ENCODE measurements at places on chromosomes 12 and 14.

- no peak for DNase-seq
Measured at GRCh38 chr12:98244136-98244535, 271.3 kb upstream of the TMPO start.

DNA sequence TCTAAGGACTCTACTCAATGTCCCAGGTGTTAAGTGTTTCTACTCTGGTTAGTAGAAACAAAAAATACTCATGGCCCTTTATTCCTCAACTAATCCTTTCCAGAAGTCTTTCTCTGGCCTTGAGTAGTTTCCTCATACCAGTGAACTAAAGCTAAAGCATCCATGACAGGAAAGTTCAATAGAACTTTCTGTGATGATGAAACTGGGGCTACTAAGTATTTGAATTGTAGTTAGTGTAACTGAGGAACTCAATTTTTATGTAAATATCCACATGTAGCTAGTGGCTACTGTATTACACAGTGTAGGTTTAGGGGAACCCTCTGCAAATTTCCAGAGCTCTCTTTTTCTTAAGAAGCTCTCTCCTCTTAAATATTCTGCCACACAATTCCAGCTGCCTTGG lies 63.7 kb downstream of the R3HDM2 start:
- DNase-seq, result no peak

- DNase-seq, result no peak
Measured at GRCh38 chr14:20485900-20486299, 16.7 kb downstream of the PNP start.

- no peak for DNase-seq
Measured at GRCh38 chr12:77841521-77841920, 10.8 kb downstream of the NAV3 start.

DNA sequence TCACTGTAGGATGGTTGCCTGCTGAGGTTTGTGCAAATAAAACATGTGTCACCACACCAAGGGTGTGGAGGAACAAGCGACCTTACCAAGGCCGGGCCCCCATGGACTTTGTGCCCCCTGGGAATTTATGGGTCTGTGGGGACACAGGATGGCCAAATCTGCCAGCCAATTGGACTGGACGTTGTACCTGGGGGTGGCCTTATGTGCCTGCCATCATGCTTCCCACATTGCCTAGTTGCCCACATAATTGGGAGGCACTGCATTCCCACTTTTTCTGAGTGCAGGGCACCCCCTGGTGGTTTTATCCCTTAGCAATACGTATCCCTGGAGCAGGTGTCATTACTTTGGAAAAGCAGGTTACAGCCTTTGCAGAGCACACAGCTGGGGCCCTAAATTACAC lies 92.6 kb upstream of the TMPO start:
- DNase-seq, result no peak

GRCh38 chr12:108465417-108465816 lies 49.7 kb upstream of the FICD start:
- no peak for DNase-seq

DNA sequence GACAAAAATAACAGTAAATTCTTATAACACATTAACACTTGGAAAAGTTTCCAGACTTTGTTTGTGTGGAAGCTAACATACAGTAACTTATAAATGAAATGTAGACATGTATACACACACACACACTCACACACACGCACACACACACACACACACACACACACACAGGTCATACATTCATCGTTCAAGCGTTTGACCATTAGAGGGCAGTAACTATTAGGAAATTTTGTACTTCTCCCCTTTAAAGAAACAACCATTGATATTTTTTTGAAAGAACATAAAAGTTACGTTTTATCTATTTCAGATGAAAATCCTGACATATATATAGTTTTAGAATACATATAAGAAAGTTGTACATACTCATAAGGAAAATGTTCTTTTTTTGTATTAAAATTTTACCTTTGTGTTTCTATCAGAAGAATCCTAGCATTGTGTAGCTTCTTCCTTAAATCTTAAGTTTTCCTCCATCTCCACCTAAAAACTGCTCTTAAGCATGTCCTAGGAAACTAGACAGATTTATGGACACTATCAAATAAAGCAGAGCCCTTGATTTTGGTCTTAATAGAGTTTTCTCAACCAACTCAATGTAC lies 29.0 kb downstream of the PTPRQ start:
- no peak for DNase-seq

DNA sequence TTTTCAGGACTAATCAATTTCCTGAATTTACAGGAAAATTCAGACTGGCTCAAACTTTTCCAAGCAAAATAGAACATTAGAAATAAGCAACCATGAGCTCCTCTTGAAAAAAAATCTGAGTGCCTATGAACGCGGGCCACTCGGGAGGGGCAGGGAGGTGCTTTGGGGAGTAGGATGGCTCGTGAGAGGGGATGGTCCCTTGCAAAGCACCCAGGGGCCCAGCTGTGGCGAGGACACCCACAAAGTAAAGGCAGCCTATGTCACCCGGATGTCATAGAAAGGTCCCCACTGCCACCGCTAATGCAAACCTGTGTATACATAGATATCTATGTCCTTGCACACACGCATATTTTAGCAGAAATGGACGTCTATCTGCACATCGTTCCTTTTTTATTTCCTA lies 309.9 kb downstream of the ADGRD1 start:
- DNase-seq, result no peak

DNA sequence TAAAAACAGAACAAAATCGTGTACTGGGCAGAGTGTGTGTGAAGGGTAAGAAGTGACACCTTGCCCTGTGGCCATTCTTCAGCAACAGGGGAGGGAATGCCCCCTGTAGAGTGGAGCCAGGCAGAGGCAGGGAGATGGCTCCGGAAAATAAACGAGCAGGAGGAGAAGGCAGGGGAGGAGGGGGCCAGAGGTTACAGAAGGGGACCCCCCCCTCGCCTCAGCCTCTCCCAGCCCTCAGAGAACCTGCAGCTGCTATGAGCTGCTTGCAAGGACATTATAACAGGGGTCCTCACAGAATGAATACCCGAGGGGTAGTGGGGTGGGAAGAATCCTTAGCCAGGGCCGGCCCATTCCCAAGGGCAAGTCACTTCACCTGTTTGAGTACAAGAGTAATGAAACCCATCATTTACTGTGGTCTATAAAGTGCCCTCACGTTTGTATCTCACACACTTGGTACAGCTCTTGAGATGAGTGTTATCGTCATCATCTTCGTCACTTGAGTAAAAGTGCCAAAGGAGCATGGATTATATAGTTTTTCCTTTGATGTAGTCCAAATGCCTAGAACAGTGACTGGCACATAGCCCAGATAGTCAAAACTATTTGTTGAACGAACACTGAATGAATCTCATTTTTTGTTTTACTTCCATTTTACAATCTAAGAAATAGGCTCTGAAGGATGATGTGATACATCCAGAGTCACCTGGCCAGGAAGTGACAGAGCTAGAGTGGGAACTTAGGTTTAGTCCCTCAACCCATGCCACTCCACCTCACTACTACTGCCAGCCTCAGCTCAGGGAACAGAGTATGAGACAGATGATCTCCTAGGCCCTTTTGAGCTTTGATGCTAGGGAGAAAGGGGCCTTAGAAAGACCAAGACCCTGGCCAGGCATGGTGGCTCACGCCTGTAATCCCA lies 14.5 kb downstream of the SCNN1A start:
- no peak for DNase-seq

DNA sequence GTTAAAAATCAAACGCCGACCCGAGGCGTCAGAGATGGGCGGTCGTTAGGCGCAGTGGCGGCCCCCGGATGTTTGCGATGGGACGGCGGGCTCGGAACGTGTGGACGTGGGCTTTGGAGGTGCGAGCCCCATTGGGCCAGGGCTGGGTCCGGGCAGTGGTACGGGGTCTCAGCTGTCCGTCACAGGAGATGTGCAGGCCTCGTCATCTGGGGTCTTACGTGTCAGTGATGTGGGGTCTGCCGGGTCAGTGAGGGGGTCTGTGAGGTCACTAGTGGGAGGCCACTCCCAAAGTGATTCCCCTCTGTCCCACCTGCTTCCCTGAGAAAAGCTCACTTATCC lies 21.6 kb upstream of the CHFR start:
- DNase-seq, result no peak

DNA sequence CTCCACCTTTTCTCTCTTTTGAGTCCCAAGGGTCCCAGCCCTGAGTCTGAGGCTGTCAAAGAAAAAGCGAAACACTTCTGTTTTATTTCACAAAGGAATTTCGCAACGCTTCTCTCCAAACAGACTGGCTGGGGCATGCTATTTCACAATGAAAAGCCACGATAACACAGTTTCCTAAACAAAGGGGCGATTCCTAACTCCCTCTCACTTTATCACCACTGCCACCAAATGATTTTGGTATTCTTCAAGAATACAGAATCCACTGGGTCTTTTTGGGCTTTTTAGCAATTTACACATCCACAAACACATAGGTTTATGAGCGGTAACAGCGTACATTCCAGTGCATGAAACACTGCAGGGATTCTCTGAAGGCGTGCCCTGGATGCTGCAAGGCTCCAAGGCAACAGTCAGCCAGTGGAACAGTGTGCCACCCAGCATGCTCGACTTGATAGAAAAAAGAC lies 161.2 kb downstream of the DAD1 start:
- peak; percentile 43 for DNase-seq

- peak; percentile 60 for DNase-seq
Measured at GRCh38 chr14:23365036-23365731, at the start of gene EFS. Gene EFS (minus strand): TSS chr14:23365172. CDS start chr14:23365025, 147 bp downstream.

DNA sequence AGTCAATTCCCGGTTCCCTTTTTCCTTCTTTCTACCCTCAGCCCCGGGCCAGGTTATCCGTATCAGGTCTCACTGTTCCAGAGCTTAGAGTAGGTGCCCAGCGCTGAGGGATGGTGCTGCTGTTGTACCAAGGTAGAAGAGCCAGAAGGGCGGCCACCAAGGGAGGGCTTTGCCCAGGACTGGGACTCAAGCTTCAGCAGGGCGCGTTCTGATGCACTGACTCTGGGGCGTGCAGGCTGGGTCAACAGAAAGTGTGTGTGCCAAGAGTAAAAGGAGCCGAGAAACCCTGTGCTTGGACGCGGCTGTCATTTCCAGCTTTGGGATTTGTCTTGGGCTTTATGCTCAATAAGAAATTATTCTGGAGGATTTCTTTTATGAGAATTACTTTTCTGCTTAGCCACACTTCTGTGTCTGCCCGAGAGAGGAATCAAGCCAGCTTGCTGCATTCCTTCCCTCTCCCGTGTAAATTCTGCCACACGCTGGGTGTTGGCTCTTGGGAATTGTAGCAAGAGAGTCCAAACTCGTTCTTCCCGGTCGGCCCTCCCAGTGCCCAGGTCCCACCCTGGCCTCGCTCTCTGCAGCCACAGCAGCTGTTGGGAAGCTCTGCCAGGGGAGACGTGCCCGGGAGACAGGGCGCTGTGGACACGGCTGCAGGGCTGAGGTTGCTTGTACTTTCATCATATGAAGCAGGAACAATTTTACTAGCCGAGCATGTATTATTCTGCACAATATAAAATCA lies 98.0 kb downstream of the FBXL14 start:
- DNase-seq, result no peak

DNA sequence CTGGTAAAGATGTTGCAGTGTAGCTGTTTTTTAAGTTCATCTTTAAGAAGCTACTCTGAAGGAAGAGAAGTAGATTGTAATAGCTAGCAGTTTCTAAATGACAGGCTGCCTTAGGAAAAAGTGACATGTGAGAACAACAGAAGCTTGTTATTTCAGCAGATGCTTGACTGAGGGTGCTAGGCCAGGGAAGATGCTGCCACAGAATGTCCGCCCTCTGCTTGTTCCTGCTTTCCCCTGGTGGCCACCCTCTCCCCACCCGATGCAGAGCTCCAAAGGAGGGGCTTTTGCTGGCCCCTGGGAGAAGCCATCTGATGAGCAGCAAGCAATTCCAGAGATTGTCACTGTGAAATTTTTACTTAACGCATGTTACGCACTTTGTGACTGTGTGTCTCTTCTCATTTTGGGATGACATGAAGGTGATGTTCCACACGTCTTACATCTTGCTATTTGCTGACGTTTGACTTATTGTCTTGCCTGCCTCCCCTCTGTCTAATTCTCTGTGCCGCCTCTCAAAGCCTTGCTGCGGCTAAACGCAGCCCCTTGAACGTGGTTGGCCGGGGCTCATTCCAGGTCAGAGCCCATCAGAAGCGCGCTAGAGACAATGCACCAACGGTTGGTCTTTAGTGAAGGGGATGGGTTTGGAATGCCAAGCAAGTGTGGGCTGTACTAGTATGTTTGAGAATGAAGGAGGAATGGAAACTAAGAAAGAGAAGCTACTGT lies 44.8 kb downstream of the WDR20 start:
- peak; percentile 83 for DNase-seq

- no peak for DNase-seq
Measured at GRCh38 chr12:66196806-66197205, 7.8 kb downstream of the IRAK3 start.

DNA sequence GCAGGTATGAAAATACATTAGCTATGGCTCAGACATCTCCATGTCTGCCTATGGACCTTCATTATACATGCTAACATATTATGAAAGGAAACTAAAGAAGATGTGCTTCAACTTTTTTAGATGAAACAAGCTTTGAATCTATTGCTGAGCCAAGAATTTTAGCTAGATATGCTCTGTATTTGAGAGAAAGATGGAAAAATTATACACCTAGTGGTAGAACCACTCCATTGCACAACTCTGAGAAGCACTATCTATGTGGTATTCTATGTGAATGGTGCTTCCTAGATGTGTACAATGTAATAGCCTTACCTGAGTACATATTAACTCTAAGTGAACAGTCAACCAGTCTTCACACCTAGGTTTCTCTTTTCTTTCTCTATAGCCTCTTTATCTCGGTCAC lies 17.3 kb downstream of the EPYC start:
- no peak for DNase-seq

- no peak for DNase-seq
Measured at GRCh38 chr14:25110106-25110505, 60.2 kb upstream of the STXBP6 start.

DNA sequence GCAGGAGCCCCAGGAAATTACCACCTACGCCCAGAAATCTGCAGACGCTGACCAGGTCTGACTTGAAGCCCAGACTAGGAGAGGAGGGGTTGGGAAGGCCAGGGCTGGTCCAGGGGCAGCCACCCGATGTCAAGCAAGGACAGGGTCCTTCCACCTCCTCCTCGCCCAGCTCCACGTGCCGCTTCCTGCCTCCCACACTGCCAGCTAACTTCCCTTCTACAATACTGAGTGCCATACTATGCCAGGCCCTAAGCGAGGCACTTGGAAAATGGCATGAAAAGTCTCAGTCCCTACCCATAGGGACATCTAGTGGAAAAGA lies 71.7 kb downstream of the SETD3 start:
- DNase-seq, result no peak

Data from Ammon's horn (tissue), 1 donor.